ENCODE measurements at places on chromosomes 11 and 22. TPM values are rescaled to one million over a fixed set of nuclear protein-coding genes. Genes with fewer than 3 reads are reported as not detected.

FOXR1 gene
- total RNA-seq = not detected

DNA sequence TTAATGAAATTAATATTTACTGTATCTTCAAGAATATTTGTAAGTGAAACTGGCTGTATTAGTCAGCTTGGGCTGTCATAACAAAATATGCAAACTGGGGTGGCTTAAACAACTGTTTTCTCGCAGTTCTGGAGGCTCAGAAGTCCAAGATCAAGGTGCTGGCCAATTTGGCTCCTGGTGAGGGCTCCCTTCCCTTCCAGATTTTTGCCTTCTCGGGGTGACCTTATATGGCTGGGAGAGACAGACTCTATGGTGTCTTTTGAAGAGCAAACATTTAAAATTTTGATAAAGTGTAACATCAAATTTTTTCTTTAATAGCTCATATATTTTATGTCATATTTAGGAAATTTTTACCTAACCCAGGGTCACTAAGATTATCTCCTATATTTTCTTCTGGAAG, 30.2 kb downstream of the CSTPP1 start:
- DNase-seq = no peak
- no peak overlapping the region for H3K27ac ChIP-seq
- H3K4me3 ChIP-seq = no peak overlapping the region
- H3K36me3 ChIP-seq = no peaks in the 10 kb centered on the region
- H3K27me3 ChIP-seq = no peaks in the 10 kb centered on the region

- H3K27me3 ChIP-seq = no peaks in the 10 kb centered on the region
- no peak overlapping the region for H3K27ac ChIP-seq
- DNase-seq = no peak
- H3K4me1 ChIP-seq = no peaks in the 10 kb centered on the region
- H3K36me3 ChIP-seq = no peaks in the 10 kb centered on the region
Observed at GRCh38 chr11:16669799-16670415, 68.5 kb upstream of the C11orf58 start.

- no peak overlapping the region for H3K27ac ChIP-seq
- DNase-seq = no peak
- no peaks in the 10 kb centered on the region for H3K36me3 ChIP-seq
- H3K4me3 ChIP-seq = no peak overlapping the region
- no peaks in the 10 kb centered on the region for H3K27me3 ChIP-seq
Observed at GRCh38 chr22:19180740-19181410, 2.3 kb upstream of the SLC25A1 start.

DNA sequence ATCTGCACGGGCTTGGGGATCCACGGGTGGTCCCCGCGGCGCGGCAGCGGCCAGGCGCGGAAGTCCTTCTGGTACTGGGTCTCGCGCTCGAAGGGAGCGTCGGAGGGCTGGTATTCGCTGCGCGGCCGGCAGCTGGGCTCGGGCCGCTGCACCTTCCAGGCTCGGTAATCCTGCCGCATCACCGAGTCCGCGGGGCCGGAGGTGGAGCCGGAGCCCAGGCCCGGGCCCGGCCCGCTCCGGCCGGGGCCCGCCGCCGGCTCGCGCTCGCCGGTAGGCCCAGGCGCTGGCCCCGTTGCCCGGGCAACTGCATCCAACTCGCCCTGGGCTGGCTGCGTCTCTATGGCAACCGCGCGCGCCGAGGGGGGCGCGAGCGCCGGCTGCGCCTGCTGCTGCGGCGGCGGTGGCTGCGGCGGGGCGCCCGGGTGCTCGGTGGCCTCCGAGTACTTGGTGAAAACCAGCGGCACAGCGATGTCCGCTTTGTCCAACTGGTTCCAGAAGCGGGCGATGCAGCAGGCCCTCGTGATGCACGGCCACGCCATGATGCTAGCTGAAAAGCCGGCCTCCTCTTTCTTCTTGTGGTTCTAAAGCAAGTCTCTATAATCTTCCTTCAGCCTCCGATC, 897 bp downstream of the MAP6 start:
- no peaks in the 10 kb centered on the region for H3K27me3 ChIP-seq
- no peaks in the 10 kb centered on the region for H3K36me3 ChIP-seq
- H3K4me1 ChIP-seq = peaks cover 11% of the 10 kb centered on the region
- peak overlapping the region; percentile 25 for H3K27ac ChIP-seq
- DNase-seq = peak; percentile 65

DNA sequence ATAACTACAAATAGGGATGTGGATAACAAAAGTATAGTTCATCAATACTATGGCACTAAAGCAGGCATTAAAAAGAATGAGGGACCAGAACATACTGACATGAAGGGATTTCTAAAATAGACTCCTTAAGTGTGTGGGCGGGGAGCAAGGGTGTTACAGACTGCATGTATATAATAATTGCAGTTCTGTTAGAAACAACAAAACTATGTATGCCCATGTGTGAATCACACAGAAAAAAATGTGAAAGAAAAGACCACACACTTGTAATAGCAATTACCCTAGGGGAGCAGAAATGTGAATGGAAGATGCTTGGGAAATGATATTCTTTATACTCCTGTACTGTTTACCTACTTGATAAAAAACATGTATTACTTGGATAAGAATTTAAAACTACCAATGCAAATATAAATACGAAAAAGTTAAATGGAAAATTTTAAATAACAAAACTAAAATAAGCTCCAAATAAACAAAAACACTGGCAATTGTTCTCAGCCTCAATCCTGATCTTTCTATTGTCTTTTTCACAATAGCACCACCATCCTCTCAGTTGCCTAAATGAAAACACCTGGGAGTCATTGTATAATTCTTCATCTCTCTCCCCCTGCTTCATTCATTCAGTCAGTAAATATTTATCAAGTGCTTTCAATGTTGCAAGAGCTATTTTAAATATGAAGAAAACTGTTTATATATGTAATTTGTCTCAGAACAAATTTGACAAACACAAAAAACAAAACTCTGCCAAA, 129.8 kb downstream of the FCHSD2 start:
- H3K36me3 ChIP-seq = no peaks in the 10 kb centered on the region
- DNase-seq = no peak
- H3K4me1 ChIP-seq = no peaks in the 10 kb centered on the region
- H3K4me3 ChIP-seq = no peak overlapping the region
- H3K27me3 ChIP-seq = no peaks in the 10 kb centered on the region
